SW 1271 (cell line): ENCODE measurements at places on chromosomes 3 and 15.

DNA sequence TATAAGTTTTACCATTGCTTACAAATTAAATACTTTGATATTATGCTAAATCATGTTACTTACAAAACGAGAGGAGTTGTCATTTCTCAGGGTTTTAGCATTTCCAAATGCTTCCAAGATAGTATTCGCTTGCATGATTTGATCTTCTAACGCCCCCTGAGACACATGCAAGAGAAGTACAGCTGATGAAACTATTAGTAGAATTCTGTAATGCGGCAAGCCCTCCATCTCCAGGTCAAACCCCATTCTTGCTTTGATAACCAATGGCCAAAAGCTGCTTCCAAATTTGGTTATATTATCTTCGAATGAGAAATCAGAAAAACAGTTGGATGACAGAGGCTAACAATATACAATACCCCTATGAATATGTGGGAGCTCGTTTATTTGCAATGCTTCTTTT is 14.7 kb downstream of the MYH15 start:
- DNase-seq: no peak

DNA sequence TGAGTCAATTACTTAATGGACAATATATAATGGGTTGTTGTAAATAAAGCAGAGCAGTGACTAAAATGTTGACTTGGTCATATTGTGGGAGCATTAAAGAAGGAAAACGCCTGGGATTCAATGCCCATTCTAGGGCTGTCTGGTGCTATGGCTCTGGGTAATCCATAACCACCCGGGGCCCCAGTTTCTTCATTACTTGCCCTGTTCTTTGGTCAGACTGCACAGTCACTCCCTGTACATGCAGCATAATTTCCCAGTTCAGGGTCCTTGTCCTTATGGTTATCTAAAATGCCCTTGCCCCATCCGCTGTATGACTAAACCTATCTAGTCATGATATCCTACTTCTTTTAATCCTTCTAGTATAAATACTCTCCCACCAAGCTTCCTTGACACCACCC is 27.5 kb upstream of the DENND4A start:
- DNase-seq: no peak

GRCh38 chr3:38141952-38142273 is 3.5 kb downstream of the MYD88 start:
- no peak for DNase-seq

GRCh38 chr15:82301296-82302016 is 38.8 kb downstream of the SAXO2 start:
- no peak for DNase-seq

DNA sequence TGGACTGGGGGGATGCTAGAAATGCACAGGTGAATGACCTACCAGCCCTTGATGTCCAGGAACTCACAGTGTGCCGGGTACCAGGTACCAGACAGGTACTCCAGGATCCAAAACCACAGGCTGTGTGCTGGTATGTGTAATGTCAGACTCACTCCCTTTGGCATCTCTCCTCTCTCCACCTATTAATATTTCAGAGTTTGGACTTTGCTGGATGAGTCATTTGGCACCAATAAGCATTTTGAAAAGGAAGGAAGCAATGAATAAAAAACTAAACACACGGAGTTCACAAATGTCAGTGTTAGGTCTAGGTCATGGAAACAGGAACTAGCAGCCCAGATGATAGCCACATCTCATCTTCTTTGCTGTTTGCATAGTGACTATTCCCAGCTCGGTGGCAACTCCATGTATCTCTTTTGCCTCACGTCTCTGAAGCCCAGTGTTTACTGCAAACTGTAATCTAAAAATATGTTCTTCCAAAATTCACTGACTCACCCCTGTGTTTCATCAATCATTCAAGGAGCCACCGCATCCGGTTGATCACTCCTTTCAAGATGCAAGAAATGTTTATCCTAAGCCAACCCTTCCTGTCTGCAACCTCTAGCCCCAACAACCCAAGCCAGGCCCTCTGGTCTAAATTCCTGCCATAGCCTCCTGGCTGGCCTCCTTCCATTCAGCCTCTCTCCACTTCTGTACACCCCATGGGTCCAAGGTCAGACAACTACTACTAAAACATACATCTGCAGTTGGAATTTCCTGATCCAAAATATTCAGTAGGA is 8.4 kb downstream of the ITGB5 start:
- DNase-seq: peak; percentile 93

DNA sequence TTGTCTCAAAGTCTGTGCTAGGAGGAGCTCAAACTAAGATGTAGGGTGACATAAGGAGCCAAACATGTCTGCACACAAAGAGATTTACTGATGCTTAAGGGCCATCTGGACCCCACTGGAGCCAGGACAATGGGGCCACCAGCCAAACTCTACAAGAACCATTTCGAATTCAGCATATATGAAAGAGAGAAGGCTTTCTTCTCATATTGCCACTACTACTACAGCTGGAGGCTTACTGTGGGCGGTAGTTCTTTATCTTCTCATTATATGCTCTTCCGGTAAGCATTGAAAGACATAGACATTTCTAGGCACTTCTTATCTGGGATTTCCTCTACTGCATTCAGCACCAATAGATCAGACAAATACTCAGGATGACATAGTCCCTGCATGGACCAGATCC is 404.4 kb upstream of the PROK2 start:
- no peak for DNase-seq

GRCh38 chr3:63070476-63070810 is 195.2 kb upstream of the CADPS start:
- no peak for DNase-seq

- DNase-seq: no peak
These were observed 527.3 kb downstream of the SHQ1 start for GRCh38 chr3:72320955-72321303.

DNA sequence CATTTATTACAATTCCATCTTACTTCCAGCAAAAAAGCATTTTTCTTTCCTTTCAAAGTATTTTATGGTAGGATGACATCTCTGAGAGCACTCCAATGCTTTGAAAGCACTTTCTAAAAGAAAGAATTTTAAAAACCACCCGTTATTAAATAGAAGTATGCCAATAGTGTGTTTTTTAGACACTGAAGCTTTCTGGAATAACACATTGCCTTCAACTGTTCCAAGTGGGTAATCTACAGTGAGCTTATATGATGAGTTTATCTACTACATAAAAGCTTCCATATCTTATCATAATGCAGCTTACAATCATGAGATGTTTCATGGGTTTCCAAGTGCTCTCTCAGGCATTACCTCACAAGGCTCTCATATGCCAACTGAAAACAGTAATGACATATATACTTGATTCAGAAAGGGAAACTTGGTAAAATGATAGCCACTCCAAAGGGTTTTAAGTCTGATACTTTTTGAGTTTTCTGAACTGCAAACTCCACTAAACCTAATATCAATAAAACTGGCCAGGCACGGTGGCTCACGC is 14.1 kb downstream of the CMTM6 start:
- DNase-seq: no peak

DNA sequence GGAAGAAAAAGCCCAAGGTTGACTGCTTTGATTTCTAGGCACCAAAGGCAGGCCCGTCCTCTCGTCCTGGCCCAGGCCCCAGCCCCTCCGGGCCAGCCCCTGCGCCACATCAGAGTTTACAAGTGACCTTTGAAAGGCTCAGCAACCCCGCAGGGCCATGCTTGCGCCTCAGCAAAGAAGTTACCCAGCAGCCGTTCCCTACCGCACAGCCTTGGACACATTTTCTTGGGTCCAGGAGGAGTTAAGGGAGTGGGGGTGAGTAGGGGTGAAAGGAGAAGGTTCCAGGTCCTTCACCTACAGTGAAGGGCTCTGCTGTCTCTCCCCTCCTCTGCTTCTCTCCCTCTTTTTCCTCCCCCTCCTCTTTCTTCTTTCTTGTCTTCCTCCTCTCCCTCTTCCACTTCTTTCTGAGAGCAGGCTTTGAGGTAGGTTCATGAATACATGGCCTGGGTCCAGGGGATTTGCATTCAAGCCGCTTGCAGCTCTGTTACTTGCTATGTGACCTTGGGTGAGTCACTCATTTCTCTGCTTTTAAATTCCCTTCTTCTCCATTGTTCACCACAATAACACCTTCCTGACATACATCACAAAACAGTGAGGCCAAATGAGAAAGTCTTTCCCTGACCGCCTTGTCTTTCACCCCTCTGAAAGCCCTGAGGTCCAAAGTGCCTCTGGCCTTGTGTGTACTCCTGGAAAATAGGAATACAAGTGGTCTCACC is 223.3 kb upstream of the TPRG1 start:
- no peak for DNase-seq

DNA sequence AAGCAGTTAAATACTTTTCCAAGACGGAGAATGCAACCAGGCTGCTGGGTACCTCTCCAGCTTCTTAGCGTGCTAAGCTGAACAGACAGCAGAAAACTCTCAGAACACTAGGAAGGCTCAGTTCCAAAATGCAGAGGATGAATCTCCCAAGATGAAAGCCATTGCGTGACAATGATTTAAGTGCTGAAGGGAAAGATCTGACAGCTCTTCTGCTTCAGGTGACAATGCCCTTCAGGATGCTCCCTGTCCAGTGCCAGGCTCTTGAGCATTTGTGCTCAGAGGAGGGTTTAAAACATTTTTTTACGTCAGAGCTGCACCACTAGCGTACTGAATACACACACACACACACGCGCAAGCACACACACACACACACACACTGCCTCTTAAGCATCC is 26.3 kb downstream of the ARHGEF3 start:
- no peak for DNase-seq

- peak; percentile 32 for DNase-seq
These were observed 735 bp downstream of the GOLGA8B start for GRCh38 chr15:34582461-34583371.

- no peak for DNase-seq
These were observed 97.7 kb upstream of the TSPAN3 start for GRCh38 chr15:77168616-77169015.
